ENCODE measurements at places on chromosomes 2 and 18.

DNA sequence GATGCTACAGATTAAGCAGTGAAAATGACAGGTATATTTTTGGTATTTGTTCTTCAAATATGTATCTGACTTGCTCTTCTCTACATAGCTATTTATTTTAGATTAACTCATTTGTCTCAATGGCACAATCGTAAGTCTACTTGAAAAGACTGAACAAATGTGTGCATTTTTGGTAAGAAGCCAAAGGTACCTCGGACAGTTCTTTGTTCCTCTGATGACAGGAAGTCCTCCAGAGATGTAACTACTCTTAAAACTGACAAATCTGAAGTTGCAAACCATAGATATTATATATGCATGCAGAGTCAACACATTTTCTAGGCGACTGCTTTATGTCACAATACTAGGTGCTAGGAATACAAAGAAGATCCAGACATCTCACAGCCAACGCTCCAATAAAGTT lies 36.7 kb downstream of the NDUFAF7 start:
- DNase-seq, result no peak

GRCh38 chr2:220219371-220219770 lies 591.9 kb downstream of the SLC4A3 start:
- no peak for DNase-seq

DNA sequence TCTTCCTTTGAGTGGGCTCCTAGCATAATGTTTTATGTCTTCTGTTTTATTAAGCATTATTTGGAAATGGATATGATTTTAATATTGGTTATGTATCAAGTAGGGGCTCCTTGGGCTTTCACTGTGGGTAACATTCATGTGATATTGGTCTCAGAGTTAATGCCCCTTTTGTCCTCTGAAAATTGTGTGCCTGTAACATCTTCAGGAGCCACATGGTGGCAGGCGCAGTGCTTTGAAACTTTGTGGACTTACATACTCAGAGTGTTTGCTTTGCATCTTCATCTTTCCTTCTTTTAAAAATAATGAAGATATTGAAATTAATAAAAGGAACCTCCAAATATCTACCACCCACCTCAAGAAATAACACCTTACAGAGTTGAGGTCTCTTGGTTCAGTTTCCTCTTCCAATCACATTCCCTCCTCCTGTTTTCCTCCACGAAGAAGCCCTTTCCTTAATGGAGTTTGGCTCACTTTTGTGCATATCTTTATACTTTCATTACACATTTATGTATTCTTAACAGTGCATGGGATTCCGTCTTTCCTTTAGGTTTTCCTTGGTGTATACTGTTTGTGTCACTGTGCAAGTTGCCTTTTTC lies 73.5 kb downstream of the LIMS1 start:
- no peak for DNase-seq

GRCh38 chr18:68723539-68723938 lies 8.6 kb upstream of the TMX3 start:
- DNase-seq, result no peak

DNA sequence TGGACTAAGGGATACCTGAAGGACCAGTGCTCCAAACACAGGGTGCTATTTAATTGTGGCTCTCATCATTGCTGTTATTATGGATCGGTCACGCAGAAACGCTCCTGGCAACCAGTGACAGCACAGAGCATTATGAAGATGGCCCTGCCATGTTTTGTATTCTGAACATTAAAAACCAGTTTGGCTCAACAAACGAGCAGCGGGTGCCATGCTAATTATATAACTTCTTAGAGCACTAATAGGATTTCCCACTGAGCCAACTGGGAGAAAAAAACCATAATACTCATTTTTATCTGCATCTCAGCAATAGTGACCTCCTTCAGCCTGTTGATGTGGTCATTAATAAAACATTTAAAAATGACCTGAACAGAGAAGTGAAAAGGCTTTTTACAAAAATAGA lies 212.8 kb downstream of the STK39 start:
- no peak for DNase-seq

- no peak for DNase-seq
These were observed 9.9 kb upstream of the ODC1 start for GRCh38 chr2:10457846-10458598.

DNA sequence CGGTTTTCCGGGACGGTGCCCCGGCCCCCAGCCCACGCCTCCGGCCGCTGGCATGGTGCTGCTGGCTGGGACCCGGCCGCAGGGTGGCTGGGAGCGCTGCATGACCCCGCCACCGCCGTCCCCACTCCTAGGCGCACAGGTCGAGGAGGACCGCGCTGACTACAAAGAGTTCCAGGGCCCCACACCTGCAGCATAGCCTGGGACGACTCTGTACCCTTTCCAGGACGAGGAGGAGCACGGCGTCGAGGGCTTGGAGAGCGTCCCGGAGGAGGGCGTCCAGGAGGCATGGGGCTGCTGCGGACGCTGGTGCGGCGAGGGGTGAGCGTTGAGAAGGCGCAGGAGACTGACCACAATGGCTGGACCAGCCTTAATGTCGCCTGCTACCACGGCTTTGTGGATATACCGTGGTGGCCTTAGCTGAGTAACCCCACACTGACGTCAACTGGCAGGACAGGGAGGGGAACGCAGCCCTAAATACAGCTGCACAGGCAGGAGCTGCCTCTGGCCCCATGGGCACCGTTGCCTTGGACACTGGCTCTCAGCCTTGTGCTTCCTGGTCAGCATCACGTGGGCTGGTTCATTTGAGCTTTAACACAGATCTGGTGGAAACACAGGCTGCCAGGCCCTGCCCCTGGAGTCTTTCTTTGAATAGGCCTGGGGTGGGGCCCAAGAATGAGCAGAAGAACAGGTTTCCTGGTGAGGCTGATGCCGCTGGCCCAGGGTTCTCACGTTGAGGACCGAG lies 40.9 kb upstream of the TRIM43B start:
- no peak for DNase-seq

DNA sequence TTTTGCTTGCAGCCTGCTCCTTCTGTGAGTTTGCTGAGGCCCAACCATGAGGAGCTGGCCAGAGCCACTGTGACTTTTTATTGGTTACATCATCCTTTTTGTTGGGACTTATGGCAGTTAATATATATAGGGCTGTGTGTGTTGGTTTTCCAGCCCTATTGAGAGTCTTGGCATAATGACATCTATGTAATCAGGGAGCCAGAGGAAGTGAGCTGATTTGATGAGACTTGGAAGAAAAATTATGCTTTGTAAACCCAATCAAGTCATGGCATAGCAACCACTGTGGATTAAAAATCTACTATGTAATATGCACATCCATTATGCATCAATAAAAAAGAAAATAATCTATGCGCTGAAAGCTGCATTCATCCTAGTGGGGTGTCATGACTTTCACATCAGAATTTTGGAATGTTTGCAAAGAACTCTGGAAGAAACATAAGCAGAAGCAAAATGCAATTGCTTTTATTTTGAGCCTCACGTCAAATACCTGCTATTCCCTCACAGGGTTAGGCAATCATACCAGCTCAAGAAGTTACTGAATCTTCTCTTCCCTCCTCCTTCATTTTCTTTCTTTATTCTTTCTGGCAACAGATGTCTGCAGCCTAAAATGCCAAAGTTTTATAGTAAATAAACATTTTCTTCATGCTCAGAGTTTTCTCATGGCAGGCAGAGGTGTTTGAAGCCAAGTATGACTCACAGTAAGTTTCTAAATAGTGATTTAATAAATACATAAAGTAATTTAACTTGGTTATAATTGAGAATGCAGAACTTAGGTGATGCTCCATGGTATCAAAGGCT lies 308.5 kb downstream of the KCNS3 start:
- no peak for DNase-seq

- no peak for DNase-seq
These were observed 895 bp upstream of the GLS start for GRCh38 chr2:190879474-190880377.

GRCh38 chr2:211766689-211767088 lies 771.9 kb downstream of the ERBB4 start:
- DNase-seq, result no peak

- no peak for DNase-seq
These were observed 147.5 kb downstream of the NCOA1 start for GRCh38 chr2:24638568-24638967.

DNA sequence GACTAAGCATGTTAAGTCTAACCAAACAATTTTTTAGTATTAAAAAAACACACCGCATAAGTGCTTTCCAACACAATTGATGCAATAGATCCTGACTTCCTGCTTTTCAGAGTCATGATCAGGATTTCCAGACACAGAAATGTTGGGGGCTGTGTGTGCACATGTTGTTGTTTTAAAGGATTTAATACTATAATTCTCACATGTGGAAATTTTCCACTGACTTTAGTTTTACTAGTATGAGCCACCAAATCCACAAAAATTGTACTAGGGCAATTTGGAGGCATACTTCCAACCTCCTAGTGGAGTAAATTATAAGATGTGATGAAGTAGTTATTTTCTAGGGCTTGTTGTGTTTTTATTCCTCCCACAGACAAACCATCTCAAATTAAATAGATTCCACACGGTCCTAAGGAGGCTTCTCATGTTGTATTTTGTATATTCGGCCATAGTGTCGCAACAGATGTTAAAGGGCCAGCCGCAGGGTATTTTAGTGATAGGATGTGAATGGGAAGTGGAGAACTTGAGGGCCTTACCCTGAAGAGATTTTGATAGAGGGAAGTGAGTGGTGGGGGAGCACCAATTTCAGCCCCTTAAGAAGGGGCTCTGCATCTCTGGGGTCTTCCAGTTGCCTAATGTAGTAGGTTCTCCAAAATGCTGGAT lies 108.9 kb upstream of the KLF7 start:
- no peak for DNase-seq

All from cortex of kidney (tissue), 1 donor.